ENCODE measurements at places on chromosomes 2 and 18.

DNA sequence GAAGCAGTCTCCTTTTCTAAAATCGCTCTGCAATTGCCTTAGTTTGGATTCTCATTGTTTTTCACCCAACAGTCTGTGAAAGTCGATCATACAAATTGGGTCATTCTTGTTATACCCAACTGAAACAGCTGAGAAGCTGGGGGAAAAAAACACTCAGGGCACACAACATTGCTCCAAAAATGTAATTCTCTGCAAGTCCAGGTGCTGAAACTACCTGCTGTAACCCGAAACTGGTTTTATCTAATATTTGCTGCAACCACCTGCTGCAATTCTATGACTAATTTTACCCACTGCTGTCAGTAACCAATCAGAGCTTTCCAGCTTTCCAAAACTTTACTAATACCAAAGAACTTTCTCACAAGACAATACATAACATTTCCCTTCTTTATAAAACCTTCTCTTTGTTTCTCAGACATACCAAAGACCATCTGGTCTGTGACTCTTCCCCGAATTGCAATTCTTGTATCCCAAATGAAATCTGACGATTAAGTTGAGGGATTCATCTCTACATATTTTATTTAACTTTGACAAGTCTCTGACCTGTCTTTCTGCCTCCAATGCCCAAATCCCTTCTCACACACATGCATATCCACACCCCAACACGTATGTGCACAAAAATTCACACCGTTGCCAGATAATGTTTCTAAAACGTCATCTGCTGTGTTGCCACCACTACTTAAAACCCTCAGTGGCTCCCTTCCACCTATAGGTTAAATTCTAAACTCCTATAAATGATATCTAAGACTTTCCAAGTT, 198.3 kb downstream of the PIEZO2 start:
- no peak for DNase-seq

DNA sequence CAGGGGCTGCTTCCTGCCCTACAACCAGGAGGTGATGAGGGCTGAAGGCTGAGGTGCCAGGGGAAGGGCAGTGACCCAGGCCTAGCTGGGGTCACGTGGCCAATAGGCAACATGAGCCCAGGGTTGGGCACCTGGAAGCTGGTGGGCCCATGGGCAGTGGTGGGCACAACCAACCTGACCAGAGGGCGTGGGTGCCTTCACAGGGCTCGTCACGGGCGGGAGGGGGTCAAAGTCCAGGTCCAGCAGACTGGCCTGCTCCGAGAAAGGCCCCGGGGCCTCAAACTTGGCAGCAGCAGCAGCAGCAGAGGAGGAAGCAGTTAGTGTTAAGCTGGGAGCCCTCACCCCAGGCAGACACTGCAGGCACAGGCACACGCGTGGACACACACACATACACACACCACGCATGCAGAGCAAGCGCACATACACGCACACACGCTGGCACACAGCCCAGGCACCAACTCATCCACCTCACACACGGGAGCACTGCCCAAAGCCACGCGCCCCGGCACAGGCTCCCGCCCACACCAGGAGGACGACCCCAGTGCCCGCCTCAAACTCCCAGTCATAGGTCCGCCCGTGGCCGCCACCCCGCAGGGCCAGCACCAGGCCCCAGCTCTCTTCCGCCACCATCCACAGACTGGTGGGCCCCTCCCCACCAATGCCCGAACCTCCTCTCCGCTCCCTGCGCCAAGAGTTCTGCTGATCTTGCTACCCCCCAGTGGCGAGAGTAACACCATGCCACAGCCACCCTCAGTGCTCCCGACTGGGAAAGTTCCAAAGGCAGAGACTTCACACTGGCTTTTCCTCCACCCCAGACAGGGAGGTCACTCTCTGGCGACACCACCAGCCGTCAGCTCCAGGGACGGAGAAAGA, 53.0 kb downstream of the BIN1 start:
- no peak for DNase-seq

DNA sequence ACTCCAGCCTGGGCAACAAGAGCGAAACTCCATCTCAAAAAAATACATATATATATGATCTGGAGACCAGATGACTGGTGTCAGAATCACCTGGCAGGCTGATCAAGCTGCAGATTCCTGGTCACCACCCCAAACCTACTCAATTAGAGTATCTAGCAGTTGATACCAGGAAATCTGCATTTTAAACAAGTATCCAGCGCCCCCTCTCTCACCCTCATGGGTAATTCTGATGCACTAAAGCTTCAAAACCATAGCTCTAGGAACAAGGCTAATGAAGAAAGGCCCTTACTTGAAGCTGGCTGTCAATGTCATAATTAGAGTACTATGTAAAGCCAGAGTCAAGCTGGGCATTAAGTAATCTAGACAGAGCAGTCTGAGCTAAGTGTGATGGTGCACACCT, 25.0 kb upstream of the PCBP1 start:
- no peak for DNase-seq

GRCh38 chr2:225112362-225113126, 70.3 kb upstream of the DOCK10 start:
- DNase-seq, result no peak
